ENCODE measurements at places on chromosomes 11 and 22.

DNA sequence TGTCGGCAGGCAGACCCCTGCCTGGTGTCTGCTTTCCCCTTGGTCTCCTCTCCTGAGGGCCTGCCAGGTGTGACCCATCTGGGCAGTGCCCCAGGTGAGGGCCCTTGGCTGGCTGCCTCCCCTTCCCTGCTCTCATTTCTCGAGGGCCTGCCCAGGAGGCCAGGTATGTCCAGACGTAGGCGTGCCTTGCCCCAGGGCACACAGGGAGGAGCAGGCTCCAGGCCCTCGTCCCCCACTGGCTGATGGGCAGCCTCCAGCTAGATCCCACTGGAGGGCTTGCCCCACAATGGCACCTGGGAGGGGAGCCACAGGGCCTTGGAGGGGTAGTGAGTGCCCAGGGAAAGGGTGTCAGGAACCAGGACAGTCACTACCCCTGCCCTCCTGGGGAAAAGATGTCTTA lies 95.9 kb downstream of the CACNA1I start:
- DNase-seq, result no peak

DNA sequence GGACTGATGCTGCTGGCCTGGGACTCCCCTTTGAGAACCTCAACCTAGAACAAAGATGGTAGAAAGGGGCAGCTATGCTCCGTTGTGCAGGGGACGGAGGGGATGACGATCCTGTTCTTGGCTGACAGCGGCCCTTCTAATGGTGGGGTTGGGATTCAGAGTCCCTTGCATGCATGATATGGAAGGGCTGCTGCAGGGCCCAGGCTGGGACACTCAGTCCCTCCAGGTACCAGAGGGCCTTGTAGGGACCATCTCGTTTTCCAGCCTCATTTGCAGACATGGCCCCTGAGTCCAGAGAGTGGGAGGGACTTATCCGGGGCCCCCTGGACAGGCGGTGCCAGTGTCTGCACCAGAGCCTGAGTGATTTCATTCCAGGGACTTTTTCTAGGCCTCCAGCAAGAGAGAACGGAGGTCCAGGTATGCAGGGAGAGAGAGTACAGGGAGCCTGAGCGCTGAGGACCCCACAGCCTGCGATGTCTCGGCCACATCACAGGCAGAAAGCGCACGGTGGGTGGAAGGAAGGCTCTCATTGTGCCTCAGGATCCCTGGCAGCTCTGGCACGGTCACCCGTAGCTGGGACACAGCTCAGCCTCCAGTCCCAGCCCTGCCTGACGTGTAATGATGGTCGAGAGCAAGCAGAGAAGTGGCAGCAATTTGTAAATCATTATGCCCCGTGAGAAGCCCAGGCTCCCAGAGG lies 860.8 kb downstream of the TBC1D22A start:
- DNase-seq, result no peak

DNA sequence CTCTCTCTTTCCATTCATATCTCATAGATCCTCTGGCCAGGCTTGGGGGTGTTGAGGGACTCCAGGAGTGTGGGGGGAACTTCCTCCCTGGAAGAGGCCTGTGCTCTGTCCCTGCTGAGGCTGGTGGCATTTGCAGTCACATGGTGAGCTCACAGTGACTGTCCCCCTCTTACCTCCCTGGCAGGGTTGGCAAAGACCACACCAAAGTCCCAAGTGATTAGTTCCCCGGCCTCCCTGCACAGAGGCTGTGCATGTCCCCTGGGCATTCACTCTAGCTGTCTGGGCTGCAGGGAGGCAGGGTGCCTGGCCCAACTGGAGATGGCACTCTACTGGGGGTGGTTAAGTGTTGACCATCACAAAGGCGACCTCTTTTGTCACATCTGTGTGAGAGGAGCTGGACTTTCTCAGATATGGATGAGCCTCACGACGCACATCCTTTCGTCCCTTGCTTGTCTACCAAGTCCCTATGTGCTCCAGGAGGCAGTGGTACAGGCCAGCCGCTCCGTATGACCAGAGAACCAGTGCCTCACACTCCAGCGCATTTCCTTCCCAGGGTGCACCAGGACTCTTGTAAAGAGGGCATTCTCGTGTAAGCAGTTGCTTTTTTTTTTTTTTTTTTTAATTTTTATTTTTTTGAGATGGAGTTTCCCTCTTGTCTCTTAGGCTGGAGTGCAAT lies 8.8 kb downstream of the TANGO2 start:
- DNase-seq, result no peak

GRCh38 chr11:33515347-33515746 lies 185.3 kb downstream of the C11orf91 start:
- DNase-seq, result no peak

DNA sequence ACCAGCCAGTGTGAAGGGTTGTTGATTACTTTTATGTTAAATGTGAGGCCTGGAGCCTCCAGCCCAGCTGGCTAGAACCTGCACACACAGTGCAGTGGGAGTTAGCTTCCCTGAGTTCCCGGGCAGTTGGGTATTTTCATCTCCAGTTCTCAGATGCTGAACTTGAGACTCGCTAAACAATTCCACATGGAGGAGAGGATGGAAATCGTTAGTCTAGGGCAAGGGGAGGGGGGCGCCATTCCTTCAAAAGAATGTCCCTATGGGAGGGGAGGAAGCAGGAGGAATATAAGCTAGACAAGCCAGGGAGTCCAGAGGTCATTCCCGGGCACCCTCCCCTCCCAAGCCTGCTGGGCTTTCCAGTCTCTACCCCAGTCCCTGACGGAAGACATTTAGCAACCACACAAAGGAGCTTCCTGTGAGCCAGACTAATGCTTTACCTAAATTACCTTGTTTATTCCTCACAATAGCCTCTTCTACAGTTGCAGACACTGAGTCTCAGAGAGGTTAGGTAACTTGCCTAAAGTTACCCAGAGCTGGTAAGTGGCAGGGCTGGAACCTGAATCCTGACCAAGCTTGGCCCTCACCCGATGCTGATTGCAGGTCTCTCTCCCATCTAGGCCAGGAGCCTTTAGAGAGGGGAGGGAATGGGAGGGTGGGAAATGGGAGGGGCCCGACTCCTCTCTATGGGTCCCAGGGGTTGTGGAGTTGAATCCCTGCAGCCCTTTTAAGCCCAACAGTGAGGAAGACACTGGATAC lies 1.9 kb upstream of the TSKU start:
- peak; percentile 87 for DNase-seq

DNA sequence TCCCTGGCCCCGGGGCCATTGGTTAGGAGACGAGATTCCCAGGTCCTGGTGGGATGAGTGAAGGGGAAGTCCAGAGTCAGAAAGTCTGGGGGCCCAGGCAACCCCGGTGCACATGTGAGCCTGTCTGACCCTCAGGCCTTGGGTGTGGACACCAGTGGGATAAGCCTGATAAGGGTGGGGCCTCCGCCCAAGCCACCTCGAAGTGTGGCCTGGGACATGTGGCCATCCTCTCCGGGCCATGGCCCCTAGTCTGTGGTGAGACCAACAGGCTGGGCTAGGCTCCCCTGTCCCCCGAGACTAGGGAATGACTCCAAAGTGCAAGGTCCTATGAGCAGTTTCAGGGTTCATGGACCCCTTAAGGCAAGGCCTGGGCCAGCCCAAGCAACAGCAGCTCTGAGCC lies 6.3 kb downstream of the CABP7 start:
- DNase-seq, result no peak

GRCh38 chr22:16819249-16819648 lies 6.0 kb downstream of the XKR3 start:
- DNase-seq, result peak; percentile 24

GRCh38 chr11:46675288-46675851 lies 25.0 kb downstream of the ARHGAP1 start:
- DNase-seq, result peak; percentile 88

Data from fibroblast of gingiva (primary cell).